NCI-H1417 (cell line): ENCODE measurements at places on chromosomes 13 and 19.

- no peak for DNase-seq
These were observed 16.2 kb downstream of the TMTC4 start for GRCh38 chr13:100658363-100658762.

DNA sequence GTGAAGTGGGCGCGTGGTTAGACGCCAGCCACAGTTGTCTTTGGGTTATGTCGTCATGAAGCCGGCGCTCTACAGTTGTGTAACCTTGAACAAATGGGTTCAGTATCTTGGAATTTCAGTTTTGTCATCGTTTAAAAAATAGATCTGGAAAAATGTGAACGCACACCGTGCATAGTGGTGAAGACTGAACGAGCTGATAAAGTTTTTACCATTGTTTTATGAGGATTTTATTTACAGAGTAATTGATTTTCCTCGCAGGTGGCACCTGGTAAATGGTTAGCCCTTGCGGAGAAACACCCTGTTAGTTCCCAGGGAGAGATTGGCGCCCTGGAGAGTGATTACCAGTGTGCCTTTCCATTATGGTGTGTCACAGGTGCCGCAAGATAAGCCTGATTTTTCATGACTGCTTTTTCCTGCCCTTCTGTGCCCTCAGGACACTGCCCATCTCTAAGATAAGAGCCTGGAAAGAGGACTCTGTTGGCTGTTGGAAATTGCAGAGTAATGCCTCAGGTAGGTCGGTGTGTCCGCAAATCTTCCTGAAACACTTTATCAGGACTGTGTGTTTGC, 577 bp downstream of the ZNF181 start:
- peak; percentile 87 for DNase-seq

DNA sequence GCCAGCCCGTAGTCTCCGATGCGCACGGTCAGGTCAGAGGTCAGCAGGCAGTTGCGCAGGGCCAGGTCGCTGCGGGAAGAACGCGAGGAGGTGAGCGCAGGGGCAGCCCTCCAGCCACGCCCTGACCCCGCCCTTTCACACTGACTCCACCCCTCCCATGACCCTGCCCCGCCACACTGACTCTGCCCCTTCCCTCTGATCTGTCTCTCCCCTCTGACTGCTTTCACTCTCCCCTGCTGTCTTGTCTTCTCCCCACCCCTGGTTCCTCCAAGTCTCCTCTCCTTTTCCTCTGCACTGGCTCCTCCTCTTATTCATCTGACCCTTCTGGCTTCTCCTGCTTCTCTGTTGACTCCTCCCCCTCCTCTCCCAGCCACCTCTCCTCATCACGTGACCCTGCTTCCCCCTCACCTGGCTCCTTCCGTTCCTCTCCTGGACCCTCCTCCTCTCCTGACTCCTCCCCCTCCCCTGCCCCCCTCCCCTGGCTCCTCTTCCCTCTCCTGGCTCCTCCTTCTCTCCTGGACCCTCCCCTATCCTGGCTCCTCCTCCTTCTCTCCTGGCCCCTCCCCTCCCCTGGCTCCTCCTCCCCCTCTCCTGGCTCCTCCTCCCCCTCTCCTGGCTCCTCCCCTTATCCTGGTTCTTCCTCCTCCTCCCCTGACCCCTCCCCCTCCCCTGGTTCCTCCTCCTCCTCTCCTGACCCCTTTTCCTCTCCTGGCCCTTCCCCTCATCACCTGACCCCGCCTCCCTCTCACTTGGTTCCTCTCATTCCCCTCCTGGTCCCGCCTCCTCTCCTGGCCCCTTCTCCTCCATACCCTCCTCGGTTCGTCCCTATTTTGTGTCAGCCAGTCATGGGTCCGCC, 9.9 kb downstream of the LMTK3 start:
- DNase-seq = peak; percentile 98

DNA sequence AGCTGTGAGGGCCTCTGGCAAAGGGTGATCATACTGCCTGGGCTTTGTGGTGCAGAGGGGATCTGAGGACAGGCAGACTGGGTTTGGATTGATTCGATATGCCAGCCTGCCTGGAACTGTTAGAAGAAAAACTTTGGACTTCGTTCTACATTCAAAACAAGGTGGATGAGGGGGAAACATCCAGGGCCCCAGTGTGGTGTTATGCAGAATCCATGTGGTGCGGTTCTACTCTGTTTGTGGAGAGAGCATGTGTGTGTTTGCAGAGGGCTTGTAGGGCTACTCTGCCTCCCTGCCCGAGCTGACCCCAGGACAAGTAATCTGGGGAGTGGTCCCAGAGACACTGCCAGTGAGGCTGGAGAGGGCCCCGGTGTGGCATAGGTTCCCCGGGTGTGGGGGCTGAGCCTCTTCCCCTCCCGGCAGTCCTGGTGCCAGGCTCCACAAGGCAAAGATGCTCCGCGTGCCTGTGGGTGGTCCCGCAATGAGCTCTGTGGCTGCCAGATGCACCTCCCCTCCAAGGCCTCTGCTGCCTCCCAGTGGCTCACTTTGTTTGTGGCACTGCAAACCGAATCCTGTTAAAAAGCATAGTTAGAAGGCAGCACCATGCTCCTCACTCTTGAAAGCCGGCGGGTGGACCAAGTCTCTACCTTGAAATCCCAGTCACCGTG, 22.3 kb upstream of the TFDP1 start:
- DNase-seq = peak; percentile 87

GRCh38 chr19:48053856-48054255, 10.0 kb upstream of the CABP5 start:
- DNase-seq = no peak

DNA sequence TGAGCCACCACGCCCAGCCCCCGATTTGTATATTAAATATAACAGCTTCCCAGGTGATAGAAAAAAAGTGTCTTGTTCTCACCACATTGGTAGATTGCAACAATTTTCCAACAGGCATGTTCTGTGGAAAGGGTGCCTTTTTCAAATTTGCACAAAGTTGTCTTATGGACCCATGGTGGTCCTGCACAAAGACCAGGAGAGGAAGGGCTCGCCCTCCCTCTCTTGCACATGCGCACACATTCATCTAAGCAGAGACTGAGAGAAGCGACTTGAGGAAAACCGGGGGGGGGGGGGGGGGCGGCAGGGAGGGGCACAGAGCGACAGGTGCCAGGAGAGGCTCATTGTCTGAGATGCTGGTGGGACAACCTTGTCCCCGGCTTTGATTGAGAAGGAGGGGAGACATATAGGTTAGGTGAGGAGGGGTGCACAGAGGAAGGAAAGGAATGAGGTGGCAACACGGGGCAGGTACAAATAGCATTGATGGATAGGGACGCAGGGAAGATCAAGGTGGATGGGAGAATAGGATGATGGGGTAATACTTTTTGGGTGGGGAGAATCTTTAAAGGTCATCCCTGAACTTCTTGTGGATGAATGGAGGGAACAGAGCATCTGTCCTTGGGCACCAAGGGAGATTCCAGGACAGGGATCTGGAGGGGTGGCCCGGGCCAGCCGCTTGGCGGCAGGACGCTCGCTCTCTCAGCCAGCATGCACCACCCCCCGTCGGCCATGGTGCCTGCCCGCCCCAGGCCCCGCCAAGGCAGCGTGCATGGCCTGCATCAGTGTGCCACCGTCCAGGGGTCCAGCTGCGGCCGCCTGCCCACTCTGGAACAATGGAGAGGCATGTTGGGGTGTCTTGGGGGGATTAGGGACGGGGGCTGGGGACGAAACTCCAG, 76.0 kb downstream of the IER2 start:
- no peak for DNase-seq

DNA sequence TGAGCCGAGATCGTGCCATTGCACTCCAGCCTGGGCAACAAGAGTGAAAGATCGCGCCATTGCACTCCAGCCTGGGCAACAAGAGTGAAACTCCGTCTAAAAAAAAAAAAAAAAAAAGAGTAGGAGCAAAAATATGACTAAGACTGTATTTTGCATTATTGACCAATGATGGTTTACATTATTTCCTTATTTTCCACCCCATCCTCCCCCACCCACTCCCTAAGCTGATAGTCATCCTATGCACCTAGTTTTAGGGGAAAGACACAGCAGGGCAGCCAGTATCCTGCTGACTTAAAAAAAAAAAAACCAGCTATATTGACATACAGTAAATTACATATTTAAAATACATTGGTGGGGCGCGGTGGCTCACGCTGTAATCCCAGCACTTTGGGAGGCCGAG, 25.1 kb downstream of the VAV1 start:
- no peak for DNase-seq

DNA sequence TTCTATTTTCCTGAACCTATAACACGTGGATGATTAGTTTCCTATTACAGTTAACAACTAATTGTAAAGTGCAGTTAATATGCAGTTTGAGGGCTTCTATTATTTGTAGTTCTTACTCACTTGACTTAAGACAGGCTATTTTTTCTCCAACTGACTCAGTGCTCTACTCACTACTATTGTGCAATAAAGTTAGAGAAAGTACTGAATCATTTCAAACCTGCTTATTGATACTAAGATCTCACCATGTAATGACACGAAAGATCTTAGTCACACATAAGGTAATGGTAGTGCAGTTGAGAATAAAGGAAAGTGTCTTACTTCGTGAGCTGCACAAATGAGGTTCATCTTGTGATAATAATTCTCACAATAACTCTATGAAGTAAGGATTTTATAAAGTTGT, 22.8 kb upstream of the ITM2B start:
- DNase-seq = no peak

GRCh38 chr13:35768073-35768472, 291.6 kb upstream of the MAB21L1 start:
- peak; percentile 92 for DNase-seq

GRCh38 chr13:97757807-97758206, 195.7 kb upstream of the IPO5 start:
- no peak for DNase-seq

GRCh38 chr19:13052447-13053175, 50.0 kb downstream of the LYL1 start:
- DNase-seq = no peak

DNA sequence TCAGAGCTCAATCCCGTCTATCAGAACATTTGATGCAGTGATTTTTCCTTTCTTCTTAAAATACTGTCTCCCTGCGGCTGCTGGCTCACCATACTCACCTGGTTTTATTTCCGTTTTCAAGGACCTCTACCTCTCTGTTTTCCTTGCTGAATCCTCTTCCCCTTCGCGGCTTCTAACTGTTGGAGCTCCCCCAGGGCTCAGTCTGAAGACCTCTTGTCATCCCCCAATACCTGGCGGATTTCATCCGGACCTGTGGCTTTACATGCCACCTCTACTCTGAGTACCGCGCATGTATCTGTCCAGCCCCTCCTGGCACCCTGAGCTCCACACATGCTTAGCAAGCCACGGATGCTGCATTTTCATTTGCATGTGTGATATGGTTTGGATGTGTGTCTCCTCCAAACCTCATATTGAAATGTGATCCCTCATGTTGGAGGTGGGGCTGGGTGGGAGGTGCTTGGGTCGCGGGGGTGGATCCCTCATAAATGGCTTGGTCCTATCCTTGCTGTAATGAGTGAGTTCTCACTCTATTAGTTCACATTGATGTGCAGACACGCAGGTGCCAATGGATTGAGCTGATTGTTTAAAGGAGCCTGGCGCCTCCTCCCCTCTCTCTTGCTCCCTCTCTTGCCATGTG, 106.2 kb upstream of the LSM14A start:
- no peak for DNase-seq

DNA sequence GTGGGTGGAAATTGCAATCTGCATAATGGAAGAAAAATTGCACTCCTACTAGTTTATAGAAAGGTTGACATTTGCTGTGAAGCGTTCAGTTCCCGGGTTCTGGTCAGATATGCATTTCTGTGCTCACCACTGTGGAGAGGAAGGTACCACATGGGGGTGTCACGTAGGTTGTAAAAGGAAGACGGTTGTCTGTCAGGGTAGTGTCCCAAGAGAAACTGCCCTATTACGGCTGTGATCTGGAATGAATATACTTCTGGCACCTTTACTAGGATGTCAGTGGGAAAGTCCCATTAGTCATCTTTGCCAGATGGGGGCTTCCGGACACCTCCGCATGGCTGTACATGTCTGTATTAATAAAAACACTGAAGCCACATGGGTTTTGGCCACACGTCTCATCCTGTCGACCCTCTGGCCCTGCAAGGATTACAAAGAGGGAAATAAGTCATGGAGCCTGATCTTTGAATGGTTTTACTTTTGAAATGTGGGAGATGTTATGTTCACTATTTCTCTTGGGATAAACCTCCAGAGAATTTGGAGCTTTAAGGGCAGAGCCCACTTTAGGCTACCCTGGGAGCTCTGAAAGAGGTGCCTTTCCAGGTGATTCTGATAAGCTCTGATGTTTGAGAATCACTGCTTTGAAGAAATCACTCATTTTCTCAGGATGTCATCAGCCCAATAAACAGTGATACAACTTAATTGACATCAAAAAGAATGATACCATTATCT, 133.9 kb downstream of the AKAP11 start:
- DNase-seq = no peak

- no peak for DNase-seq
These were observed 4.5 kb downstream of the KCNN4 start for GRCh38 chr19:43776286-43776685.

- no peak for DNase-seq
These were observed 16.1 kb upstream of the AKAP11 start for GRCh38 chr13:42255886-42256285.

DNA sequence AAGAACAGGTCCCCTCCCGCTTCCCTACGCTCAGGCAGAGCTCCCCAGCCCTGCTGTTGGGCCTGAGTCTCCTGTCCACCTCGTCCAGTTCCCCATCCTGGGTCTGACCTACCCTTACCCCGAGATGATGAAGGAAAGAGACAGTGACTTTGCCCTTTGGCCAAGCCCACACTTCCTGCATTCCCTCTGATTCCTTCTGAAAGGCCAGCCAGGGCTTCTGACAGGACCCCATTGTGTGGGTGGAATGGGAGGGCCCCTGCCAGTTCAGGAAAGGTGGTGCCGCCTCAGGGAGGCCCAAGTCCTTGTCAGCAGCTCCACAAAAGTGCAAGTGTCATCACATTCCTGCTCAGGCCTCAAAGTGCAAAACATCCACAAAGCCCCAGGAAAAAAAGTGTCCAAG, 177.8 kb downstream of the PAN3 start:
- DNase-seq = no peak

GRCh38 chr13:23859455-23859854, 29.7 kb downstream of the MIPEP start:
- DNase-seq = no peak

DNA sequence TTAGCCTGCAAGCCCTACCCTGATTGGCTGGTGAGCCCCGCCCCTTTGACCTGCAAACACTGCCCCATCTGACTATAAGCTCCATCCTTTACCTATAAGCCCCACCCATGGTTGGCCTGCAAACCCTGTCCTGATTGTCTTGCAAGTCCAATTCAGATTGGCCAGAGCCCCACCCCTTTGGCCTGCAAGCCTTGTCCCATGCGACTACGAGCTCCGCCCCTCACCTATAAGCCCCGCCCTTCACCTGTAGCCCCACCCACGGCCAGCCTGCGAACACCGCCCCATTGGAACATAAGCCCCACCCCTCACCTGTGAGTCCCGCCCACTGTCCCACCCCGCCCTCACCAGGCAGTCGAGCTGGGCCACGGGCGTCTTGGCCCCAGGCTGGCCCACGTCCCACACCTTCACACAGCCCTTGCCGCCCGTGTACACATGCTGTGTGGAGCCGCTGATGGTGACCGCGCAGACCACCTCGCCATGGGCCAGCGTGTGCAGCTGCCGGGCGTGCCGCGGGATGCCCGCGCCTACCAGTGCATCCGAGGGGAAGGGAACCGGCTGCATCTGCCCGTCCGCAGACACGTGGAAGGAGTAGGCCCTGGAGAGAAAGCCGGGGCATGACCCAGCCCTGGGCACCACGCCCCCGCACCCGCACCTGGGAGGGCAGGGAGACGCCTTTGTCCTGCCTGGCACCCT, 22.9 kb downstream of the TLE2 start:
- DNase-seq = peak; percentile 20
